ENCODE measurements at places on chromosomes 1 and 21. TPM values are rescaled to one million over a fixed set of nuclear protein-coding genes. Genes with fewer than 3 reads are reported as not detected.

GRCh38 chr1:84675106-84675505 is 15.2 kb downstream of the SSX2IP start:
- no peak for DNase-seq

SELL gene
- 3.1 TPM for polyA plus RNA-seq

NBPF3 gene
- 21.7 TPM for polyA plus RNA-seq

DNA sequence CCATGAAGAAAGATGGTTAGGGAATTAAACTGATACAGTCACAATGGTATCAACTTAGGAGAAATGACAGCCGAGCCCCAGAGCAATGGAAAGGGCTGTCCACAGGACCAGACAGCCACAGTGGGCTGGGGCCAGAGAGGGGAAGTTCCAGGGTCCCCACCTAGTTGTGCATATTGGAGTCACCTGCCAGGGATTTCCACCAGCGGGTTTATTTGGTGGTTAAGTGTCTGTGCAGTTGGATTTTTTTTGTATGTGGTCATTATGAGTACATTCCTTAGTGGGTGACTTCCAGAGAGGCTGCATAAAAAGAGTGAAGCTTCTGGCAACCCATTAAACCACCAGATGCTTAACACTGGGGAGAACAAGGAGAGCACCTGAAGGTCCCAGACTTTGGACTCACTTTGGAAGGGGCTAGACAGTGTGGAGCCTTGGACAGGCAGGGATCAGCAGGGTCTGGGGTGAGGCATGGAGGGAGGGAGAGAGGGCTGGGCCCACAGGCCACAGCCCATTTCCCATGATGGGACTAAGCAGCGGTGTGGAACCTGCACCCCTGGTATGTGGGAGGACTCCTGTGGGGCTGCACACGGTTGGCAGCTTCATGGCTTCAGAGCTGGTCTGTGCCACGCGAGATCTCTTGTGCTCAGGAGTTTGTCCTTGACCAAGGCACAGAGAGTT is 7.8 kb upstream of the PTTG1IP start:
- peak; percentile 26 for DNase-seq

DNA sequence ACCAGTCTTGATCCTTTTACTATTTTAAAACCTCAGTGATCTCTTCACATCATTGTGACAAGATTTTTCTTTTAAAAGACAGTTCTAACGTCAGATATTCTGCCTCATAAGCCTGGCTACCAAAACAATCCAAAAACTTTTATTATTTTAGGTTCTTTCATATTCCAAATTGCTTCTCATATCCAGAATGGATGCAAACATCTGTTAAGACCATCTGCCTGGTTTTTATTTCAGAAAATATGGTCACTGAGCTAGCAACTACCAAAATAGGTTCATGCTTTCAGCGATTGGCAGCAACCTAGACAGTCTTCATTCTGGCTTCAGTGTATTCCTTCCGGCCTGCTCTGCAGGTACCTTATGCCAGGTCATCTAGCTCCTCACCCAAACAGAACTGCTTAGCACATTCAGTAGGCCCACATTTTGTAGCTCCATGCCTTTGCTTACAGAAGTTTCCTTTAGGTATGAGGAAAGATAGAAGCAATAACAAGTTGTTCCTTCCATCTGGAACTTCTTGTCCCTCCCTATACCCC is 59.0 kb upstream of the CACYBP start:
- no peak for DNase-seq

HSF2BP gene
- polyA plus RNA-seq = 2.6 TPM

- no peak for DNase-seq
These were observed 29.0 kb downstream of the SPEN start for GRCh38 chr1:15876357-15877055.

DNA sequence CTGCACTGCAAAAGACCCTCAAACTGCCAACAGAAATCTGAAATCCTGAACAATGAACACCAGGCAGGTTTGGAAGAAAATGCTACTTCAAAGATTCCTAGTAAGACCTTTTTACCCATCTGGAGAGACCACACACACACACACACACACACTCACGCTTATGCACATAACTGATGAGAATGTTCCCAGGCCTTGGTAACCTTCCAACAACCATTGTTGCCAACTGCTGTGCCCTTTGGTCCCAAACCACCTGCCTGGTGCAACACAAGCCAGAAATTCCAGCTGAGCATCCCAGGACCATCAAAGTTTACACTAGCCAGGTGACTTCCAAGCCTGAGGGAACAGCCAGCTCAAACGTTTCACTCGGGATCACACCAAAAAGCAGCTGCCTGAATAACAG is 56.9 kb downstream of the SEC16B start:
- no peak for DNase-seq

DNA sequence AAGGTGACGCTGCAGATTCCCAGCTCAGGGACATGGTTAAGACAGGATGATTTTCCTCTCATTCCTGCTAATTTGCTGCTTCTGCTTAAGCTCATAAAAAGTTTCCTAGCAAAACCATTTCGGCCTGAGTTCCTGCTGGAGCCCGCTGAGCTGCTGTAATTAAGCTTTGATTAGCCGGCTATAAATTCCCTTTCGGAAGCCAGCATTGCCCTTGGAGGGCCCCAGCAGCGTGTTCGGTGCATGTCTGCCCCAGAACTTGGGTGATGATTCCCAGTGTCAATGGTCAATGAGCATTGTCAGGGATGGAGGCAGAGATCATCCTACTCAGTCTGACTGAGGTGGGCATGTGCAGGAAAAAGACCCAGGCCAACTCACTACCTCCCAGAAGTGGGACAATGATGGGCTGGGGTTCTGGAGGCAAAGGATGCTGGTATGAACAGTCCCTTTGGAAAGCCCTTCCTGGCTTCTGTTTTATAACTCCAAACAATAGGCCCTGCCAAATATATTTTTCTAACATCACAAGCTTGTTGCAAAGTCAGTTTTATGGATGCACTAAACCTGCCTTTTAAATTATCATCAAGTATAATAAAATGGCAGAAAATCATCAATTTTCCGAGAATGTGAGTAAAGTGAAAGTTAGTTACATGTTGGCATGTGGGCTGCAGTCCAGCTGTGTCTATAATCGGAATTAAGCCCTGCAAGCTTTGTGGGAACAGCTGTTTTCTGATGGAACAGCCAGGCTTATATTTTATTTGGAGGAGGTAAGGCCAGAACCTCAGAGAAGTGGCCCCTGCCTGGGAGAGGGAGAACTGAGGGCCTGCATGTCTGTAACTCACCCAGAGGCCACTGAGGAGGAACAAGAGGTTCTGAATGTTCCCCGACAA is 257.1 kb downstream of the GRIK3 start:
- peak; percentile 57 for DNase-seq

DNA sequence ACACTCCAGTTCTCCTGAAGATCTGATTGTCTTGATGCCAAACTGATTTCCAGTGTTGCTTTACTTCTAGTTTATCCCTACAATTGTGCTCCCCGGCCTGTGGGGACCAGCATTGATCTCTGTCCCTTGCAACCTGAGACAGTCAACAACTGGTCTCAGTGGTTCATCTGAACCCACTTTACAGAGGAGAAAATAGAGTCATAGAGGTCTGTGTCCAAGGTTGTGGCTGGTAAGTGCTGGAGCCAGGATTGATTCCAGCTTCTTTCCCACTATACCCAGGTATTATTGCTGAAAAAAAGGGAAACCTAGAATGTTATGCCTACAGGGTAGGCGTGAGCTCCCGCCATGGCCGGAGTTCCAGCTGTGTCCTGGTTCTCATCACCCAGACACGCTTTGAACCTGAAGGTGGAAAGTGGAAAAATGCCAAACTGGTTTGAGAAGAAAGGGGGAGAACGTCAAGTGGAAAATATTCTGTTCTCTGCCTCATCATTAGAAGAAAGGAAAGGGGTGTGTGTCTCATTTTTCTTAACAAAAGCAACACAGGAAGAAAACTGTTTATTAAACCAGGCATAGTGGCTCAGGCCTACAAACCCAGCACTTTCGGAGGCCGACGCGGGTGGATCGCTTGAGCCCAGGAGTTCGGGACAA is 60.7 kb upstream of the ITPKB start:
- no peak for DNase-seq

UMODL1 gene
- polyA plus RNA-seq = 0.21 TPM

Measured in renal pelvis (tissue), 12 donors.